ENCODE measurements at places on chromosomes 7 and 10.

DNA sequence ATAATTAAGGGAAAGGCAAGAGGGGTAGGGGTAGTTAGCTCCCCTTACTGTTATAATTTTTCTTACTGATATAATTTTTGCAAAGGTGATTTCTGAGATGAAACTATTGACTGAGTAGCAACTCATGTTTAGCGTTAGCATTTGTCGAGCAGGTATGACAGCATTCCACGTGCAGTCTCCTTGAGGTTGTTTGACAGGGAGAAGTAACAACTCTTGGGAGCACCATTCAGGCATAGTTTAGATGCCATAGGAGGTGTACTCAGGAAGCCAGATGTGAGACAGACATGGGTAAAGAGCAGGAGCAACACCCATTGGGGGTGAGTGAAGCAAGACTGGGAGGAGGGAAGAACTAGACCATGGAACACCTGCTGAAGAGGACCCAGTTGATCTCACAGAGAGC is 96.6 kb upstream of the KLF6 start:
- DNase-seq, result no peak

DNA sequence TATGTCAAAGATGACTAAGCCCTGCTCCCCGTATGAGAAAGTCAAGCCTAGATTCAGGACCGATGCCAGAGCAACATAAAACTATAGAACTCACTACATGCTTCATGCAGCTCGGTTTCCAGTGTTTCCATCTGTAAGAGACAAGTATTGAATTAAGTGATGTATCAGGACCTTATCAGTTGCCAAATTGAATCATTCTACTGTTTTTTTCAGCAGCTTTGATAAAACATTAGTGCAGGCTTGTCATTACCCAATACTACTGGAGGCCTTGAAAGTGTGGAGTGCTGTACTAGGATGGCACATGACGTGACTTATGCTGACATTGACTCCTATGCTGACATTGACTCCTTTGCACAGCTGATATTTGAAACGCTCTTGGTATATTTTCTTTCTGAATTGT is 10.8 kb upstream of the NRP1 start:
- no peak for DNase-seq

DNA sequence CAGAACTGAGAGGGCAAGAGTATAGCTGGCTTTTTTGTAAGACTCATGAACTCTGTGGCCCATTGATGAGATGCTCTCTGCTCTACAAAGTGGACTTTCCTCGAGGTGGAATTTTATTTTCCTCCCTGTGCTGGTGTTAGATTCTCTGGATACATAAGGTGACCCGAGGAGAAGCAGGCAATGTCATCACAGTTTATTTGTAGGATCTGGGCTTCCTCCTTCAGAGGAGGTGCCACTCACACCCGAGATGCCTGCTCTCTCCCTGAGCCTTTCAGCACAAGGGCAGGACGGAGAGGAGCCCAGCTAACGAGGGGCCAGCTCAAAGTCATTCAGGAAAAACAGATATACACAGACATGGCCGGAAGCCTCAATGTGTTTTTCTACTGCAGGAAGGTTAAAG is 103.0 kb downstream of the KIAA1217 start:
- no peak for DNase-seq

DNA sequence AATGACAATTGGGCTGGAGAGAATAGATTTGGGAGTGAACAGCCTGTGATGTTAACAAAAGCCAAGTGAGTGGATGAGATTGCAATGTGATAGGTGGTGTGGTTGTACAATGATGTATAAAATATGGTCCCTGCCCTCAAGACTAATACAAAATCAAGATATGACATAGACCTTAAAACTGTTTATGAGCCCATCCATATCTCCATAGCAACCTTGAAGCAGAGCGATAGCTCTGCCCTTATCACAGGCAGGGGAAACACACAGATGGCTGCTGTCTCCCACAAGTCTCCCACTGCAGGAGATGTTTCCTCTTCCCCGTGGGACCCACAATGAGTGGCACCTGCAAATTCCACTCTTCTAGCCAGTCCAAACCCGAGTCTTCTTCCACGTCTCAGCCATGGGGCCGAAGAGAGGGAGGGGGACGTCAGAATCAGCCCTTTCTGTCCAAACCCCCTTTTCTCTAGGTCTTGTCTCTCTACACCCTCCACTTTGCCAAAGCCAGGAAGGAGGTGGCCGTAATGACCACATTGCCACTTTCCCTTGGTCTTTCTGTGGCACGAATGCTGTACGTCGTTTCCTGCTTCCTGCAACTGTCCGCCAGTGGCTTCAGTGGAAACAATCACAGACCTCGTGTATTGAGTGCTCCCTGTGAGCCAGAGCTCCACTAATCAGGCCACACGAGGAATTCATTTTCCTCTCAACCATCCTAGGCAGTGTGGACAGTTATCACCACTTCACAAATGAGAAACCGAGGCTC is 7.5 kb upstream of the TBXAS1 start:
- DNase-seq, result no peak

DNA sequence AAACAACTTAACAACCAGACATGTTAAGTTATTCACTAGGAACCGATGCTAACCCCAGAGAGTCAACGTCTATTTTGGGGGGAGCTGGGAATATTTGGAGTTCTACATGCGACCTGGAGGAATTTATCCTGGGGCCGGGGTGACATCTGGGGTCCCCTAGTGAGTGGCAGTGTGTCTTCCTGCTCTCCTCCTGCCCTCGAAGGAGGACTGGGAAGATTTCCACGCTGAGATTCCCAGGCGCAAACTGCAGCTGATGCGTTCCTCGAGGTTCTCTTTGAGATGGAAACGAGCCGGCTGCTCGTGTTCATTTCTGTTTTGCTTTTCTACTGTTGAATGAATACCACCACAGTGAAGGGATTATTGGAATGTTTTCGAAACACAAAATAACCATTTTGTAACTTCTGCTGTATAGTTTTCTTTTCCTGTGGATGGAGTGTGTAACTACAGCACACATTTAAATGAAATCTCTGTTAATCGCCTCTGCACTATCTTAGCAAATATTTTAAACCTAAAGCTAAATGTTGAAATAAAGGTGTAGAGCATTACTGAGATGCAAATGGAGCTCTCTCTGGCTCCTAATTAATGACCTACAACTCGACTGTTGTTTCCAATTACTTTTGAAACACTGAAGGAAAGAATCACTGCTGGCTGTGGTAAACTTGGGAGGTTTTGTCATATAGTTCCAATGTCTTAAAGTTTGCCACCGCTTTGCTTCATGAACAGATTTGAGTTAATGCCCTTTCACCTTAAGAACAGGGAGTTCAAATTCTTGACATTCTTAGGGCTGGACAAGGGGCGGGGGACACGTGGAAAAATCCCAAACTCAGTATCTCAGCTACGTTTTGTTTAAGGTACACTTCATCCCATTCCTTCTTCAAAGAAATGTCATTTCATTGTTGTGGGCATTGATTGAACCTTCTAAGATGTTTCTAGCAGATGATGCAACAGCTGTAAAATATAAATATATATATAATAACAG is 21.1 kb downstream of the GATA3 start:
- no peak for DNase-seq

All from posterior cingulate gyrus (tissue), 11 donors.